ENCODE measurements at places on chromosomes 13 and 19.
A peak's percentile ranks its signal among the peaks of the same experiment; 100 is the strongest.

- DNase-seq: no peak
These were observed 112.9 kb upstream of the CACNA1A start for GRCh38 chr19:13619203-13619632.

- DNase-seq: no peak
These were observed 300.6 kb upstream of the KLHL1 start for GRCh38 chr13:70408865-70409264.

- no peak for DNase-seq
These were observed 284.2 kb downstream of the POU4F1 start for GRCh38 chr13:78319101-78319627.

GRCh38 chr19:8580710-8581281, 3.6 kb upstream of the MYO1F start:
- DNase-seq: peak; percentile 38

- DNase-seq: no peak
These were observed 17.4 kb downstream of the CHST8 start for GRCh38 chr19:33639035-33639681.

GRCh38 chr13:83311886-83312577, 570.2 kb downstream of the SLITRK1 start:
- no peak for DNase-seq

DNA sequence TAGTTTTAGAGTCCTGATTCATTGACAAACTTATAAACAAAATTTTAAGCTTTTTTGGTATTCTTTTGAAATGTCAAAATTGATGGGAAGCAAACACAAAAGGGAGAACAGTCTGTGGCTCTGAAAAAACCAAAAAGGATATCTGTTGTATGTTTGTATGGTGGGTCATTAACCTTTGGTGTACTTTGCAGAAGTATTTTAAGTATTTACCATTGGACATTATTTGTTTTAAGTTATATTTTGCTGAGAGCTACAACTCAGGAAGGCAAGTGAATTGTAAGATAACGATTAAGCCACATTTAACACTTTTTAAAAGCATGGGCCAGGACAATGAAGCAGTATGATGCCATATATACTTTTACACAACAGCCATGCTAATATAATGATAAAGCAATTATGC, 15.2 kb downstream of the LPAR6 start:
- no peak for DNase-seq

DNA sequence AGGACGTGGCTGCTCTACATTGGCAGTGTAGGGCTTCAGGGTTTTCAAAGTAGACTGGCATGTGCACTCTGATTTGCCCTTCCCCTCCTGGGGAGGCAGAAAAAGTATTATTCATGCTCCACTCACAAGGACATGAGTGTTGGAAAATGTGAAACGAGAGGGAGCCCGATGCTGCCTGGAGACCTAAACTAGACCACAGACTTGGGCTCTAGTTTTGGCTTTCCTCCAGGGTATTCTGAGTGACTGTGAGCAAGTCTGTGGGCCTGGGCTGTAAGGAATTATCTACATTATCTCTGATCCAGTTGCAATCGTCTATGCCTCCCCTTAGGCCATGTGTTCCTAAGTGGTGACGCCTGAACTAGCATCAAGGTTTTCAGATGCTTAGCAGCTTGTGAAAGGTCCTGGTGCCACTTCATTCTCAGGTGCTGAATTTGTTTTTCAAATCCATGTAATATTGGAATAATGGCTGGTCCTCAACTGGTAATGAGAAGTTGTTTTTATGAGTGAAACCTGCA, 55.0 kb downstream of the MRPL57 start:
- no peak for DNase-seq

DNA sequence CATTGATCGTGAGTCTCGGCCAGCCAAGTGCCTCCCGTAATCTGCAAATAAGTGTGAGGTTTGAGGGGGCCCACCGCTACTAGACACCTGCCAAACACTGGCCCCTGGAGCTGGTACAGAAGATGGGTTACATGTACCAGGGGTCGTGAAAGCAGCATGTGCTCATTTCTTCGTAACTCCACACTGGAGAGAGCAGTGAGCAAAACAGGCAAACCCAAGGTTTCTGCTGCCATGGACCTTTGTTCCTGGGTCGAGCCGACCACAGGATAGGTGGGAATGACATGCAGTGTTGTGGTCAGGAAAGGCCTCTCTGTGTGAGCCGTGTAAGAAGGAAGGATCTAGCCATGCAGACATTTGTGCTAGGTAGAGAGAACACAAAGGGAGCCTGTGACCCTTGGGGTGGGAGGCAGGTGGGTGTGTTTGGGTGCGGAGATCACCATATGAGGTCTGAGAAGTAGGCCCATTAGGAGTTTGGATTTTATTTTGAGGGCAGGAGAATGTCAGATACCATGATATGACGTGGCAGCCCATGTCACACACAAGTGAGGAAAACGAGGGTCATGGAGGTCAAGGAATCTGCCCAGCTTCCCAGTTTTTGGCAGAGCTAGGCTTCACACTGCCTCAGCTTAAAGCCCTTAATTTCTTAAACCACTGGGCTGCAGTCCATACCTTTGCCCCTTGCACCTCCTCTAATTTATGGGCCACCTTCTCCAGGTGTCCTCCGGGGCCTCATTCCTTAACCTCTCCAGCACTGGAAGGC, 919 bp downstream of the GTF3A start:
- DNase-seq: no peak

- no peak for DNase-seq
These were observed 16.1 kb upstream of the TTYH1 start for GRCh38 chr19:54399189-54399588.

GRCh38 chr13:113437408-113438010, 15.8 kb downstream of the ADPRHL1 start:
- no peak for DNase-seq

GRCh38 chr19:56727677-56728076, 56.1 kb upstream of the ZNF835 start:
- DNase-seq: no peak

DNA sequence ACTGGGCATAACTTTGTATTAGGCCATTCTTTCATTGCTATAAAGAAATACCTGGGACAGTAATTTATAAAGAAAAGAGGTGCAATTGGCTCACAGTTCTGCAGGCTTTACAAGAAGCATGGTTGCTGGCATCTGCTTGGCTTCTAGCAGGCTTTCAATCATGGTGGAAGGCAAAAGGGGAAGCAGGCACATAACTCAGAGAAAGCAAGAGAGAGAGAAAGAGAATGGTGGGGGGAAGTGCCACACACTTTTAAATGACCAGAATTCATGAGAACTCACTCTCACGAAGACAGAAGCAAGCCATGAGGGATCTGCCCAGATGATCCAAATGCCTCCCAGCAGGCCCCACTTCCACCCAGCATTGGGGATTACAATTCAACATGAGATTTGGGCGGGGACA, 179.7 kb downstream of the SPRY2 start:
- DNase-seq: no peak

- no peak for DNase-seq
These were observed 70.0 kb downstream of the SPATA13 start for GRCh38 chr13:24230428-24231072.

- DNase-seq: no peak
These were observed 96.9 kb downstream of the COL4A1 start for GRCh38 chr13:110209950-110210603.

DNA sequence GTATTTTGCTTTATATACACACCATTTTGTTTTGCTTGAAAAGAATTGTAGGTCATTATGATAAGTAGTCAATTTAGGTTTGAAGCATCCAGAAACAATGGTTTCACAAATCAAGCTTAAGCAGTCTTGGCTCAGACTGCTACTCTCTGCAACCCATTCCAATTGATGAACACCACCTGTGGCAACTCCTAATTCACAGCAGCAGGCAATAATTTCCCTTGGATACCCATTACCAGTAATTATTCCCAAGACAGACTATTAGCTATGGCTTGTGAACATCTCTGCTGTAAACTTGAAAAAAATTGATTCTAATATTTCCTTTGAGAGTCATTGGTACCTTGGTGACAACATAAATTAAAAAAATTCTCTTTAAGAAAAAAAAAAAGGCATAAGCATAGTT, 299.3 kb upstream of the SLITRK6 start:
- DNase-seq: no peak

DNA sequence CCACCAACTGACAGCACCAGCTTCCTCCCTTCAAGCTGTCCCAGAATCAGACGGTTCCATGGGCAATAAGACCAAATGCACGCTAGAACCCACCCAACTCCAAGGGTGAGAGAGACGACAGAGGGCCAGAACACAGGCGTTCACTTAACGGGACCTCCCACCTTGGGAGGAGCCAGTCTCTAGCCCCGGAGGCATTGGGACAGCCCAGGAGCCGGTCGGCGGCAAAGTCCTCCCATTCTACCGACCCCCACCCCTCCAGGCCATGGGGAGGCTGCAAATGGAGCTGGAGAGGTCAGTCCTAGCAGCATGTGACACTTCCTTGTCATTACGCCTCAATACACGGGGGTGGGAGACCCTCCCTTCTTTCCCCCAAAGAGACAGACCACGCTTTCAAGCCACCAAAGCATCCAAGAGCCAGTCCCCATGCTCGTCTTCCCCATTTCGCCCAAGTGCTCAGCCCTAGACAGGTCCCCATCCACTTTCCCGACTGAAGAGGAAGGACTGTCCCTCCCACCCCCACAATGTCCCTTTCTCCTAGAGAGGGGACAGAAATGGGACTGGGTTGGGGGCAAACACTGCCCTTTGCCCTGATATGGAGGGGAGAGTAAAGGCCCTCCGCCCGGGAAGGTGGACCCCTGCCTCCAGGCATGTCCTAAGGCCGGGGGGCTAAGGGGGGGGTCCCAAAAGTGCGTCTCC, 964 bp downstream of the KHSRP start:
- no peak for DNase-seq

GRCh38 chr19:36152019-36152351, 262 bp downstream of the COX7A1 start:
- DNase-seq: no peak

GRCh38 chr13:113245849-113246796, 36.7 kb downstream of the CUL4A start:
- DNase-seq: no peak

GRCh38 chr13:106318941-106319411, 216.5 kb downstream of the EFNB2 start:
- peak; percentile 10 for DNase-seq

- DNase-seq: no peak
These were observed 1.5 kb upstream of the CIRBP start for GRCh38 chr19:1267477-1268225.

- no peak for DNase-seq
These were observed 139.4 kb downstream of the LHFPL6 start for GRCh38 chr13:39463611-39464010.

DNA sequence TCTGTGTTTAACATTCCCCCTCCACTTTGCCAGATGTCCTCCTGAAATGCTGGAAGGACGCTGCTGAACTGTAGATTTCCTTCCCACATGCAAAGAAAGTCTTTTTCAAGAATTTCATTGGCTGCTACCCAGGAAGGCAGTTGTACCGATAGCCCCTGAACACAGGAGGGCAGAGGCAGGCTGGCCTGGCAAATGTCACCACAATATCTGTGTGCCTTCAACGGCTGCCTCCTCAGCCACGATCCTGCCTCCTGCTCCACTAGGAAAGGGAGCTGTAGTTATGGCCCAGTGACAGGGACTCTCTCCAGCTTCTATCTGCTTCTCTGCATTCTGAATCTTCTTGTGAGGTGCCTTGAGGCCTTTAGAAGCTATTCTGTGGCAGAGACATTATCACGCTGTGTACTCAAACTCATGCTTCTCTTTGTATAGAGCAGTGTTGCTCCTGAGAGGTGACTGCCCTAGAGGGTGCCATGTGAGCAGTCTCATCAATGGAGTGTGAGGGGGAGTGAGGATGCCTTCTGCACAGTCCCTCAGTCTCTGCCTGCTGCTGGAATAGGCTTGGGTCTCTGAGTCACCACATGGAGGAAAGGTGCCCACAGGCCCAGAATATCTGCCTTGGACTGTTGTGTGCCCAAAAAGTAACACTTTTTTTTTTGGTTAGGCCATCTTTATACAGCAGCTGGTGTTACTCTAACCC, 279.8 kb downstream of the DNAJC15 start:
- DNase-seq: peak; percentile 48

GRCh38 chr19:5961969-5962945, 15.7 kb downstream of the RANBP3 start:
- DNase-seq: no peak

DNA sequence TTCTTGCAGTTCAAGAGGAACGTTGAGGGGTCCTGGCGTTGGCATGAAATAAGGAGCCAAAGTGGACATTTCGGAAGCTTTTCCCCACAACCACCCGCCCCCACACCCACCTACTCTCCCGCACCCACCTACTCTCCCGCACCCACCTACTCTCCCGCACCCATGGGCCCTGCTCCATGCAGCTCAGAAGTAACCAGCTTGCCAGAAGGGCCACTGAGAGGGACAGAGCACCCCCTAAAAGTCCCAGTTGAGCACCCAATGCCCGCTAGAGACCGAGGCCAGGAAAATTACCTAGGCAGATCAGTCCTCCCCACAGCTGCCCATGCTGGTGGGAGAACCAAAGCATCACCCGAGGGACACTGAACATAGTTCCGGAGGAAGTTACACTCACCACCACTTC, 11.8 kb downstream of the VSTM2B start:
- DNase-seq: no peak
